ENCODE measurements at places on chromosomes 7 and 10. TPM values are rescaled to one million over a fixed set of nuclear protein-coding genes. Genes with fewer than 3 reads are reported as not detected.
A peak's percentile ranks its signal among the peaks of the same experiment; 100 is the strongest.

GRCh38 chr10:103757531-103758293 is 97.7 kb downstream of the SH3PXD2A start:
- peak; percentile 49 for DNase-seq

Gene PPP3CB
- 129 TPM for polyA plus RNA-seq

- DNase-seq: peak; percentile 8
Observed at GRCh38 chr7:104160375-104160774, 47.4 kb downstream of the ORC5 start.

DNA sequence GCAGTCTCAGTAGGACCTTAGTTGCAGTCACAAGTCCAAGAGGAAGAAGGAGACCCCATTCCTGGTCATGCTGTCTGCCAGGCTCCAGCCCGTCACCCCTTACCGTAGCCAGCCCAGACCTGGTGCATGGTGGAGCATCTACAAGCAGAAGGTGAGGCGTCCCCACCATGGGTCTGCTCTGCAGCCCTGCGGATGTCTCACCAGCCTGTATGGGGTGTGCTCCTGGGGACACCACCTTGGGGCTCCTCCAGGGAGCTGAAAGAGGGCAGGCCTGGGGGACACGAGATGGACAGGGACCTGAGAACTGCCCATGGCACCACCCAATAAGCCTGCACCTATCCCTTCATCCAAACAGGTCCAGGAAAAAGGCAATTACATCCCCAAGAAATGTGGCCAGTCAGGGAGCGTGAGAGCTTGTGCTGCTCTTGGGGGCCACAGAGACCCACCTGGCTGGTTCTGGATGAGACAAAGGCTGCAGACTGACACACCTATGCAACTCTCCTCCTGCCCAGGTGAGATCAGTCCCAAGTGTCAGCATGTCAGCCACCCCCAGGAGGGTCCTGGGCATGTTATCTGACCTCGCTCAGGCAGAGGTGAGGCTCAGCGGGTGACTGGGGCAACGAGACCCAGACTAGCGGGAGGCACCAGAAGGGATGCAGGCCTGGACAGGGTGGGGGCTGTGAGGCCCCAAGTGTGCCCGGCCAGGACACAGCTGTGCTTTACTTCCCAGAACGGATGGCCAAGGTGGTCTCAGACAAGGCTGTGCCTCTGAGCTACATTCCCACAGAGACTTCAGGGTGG is 84.5 kb upstream of the RET start:
- no peak for DNase-seq

DNA sequence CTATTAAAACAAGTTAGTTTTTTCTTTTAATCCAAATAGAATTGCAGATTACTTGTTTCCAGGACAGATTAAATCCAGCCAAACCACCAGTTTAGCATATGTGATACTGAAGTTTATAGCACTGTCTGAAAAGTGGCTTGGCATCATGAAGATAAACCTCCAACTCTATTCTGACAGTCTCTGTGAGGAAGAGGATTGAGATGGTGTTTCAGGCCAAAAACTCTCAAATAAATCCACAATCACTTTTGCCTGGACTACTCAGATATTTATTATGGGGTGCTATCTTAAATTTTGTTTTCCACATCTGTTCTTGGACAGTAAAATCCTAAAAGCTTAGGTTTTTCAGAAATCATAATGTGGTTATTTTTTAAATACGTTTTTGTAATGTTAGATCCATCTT is 161.7 kb upstream of the SEMA3C start:
- no peak for DNase-seq

DNA sequence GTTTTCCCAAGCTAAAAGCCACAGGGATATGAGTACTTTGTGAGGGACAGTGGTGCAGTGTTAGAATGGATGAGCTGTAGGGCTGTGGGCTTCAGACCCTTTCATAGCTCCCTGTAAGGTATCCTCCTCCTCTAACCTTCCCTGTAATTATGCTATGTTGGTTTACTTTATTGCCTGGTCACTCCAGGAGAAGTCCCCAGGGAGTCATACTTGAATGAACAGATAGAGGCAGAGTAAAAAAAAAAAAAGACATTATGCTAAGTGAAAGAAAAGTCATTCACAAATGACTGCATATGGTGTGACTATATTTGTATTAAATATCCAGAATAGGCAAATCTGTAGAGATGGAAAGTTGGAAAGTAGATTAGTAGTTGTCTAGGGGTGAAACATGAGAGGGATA is 434.4 kb downstream of the AUTS2 start:
- DNase-seq: no peak

DNA sequence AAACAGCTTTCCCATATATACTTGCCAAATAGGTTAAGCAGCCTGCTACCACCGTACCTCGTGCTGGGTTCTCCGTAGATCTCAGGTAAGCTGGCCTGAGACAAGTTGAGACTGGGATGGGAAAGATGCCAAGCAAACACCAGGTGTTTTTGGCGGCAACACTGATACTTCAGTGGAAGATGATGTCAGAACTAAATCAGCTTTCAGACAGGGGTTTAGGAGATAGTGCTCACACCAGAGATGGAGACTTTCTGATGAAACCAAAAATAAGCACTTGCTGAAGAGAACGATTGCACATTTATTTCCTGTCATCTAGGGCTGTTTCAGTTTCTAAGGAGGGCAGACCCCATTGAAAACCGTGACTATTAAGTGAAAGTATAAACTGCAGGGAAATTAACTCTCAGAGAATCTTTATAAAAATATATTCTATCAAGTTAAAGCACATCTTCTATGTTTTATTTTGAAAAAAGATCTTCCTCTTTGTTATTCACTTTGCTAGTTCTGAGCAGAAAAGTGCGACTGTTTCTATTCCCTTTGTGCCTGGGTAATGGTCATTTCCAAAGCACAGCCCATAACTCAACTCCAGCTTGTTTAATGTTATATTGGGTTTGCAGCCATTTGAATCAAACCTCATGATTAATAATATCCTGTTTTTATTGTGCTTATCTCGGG is 149.9 kb downstream of the CPED1 start:
- DNase-seq: no peak

DNA sequence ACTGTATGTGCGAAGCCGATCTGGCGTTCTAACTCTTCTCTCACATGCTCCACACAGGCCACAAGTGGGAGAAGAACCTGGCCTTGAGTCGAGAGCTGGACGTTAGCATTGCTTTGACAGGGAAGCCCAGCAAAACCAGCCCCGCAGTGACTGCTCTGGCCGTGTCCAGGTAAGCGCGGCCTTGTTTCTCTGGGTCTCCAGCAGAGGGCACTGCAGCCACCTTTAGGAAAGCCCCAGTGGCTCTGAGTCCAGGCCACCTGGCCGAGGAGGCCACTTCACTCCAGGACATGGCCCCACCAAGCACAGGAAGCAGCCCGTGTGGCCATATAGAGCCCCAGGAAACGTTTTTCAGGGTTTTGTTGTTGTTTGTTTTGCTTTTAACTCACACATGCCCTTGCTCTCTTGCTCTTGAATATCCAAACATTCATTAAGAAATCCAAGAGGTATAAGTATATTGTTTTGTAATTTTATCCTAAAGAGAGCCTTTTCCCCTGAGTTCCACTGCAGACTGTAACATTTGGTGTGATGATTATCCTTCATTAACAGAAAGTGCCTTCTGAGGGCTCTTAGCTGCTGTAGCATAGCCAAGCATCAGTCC is 41.8 kb upstream of the LRRC18 start:
- DNase-seq: peak; percentile 33

DNA sequence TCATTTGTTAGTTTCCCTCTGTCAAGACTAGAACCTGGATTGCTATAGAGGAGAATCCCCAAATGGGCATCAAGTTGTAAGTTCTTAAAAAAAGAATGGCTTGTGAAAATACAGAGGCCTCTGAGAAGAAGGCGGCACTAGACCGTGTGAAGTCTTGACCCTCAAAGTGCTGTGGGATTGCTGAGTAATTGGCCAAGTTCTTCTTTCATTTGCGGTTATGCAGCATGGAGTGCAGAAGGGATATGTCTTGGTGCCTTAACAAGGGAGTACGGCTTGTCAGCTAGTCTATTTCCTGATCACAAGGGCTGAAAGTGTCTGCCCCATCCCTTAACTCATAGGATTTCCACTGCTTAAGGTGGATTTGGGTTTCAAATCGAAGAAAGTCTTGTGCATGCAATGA is 81.2 kb downstream of the MKX start:
- DNase-seq: no peak

GRCh38 chr10:126126866-126127265 is 230.5 kb downstream of the FANK1 start:
- no peak for DNase-seq

Gene GPR26
- polyA plus RNA-seq: 0.03 TPM

DNA sequence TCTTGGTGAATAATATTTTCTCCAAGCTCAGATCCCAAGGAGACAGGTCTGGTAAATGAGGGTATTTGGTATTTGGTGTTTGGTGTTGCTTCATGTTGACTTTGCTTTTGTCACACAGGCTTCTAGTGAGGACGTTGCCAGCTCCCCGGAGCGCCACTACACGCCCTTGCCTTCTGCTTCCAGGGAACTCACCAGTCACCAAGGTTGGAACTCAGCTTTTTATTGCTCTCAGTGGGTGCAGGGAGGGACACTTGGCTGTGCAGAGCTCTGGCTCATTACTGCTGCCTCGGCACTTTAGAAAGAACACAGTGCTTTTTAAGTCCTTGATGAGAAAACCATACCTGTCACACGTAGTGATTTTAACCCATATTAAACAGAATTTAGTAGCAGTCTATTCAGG is 892.9 kb downstream of the LRMDA start:
- DNase-seq: no peak

DNA sequence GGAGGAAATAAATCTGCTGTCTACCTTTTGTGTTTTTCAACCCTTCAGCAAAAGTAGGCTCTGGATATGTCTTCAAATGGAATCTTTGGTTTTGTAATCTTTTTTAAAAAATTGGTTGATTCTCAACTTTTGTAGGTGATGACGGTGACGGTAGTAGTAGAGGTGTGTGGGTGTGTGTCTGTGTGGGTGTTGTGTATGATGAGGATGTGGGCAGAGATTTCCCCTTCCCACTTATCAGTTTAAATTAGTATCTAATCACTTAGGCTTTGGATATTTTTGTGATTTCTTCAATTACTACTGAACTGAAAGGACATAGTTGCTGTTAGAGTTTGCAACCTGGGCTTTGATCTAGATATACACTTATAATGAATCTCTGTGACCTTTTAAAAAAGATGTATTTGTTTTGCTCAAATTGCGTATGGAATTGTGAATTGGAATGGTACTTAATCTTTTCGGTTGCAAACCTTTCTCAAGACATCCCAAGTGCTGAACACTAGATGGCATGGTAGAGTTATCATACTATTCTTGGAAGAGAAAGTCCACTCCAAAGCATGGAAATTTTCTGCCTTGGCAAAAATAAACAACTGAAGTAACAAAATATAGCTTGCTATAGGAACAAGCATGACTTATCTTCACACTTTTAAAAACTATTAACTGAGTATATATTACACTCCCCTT is 51.9 kb upstream of the A1CF start:
- peak; percentile 46 for DNase-seq

Data from muscle of arm (tissue), 14 donors.